ENCODE measurements at places on chromosomes 7 and 10. TPM values are rescaled to one million over a fixed set of nuclear protein-coding genes. Genes with fewer than 3 reads are reported as not detected.

- DNase-seq, result no peak
Observed at GRCh38 chr7:88628363-88629085, 131.0 kb upstream of the ZNF804B start.

The SPDYE2B gene
- total RNA-seq, result not detected

The IMPDH1 gene
- 106 TPM for total RNA-seq

The FAM180A gene
- total RNA-seq, result 5.5 TPM

The SSC4D gene
- 0.63 TPM for total RNA-seq

The RADIL gene
- total RNA-seq, result 0.25 TPM

Data from HFFc6 (cell line).